ENCODE measurements at places on chromosomes 4 and X.

DNA sequence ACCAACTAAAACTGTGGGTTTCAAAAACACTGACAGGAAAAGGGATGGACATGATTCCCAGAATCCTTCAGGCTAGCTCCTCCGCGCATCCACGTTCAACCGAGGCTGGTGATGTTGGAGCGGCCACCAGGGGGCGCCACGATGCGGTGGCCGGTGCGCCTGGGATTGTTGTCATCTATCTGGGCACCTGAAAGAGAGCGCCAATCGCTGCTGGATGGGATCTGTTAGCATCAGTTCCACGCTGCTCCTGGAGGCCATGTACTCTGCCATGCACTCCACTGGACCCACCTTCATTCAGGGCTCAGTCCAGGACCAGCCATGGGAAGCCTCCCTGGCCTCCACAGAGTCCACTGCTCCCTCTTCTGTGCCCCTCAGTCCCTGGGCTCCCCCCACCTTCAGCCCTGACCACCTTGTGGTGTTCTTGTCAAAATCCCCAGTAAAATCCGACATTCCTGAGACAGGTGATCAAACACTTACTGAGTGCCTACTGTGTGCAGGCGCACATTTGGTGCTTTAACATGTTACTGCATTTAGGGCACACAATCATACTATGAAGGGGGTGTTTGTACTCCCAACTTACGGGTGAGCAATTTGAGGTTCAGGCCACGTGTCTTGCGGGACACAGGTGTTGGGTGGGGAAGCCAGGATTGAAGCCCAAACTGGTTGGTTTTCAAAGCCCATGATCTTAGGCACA lies 71.1 kb downstream of the CRMP1 start:
- no peak for DNase-seq

GRCh38 chr4:25760518-25761157 lies 102.2 kb downstream of the SEL1L3 start:
- no peak for DNase-seq

DNA sequence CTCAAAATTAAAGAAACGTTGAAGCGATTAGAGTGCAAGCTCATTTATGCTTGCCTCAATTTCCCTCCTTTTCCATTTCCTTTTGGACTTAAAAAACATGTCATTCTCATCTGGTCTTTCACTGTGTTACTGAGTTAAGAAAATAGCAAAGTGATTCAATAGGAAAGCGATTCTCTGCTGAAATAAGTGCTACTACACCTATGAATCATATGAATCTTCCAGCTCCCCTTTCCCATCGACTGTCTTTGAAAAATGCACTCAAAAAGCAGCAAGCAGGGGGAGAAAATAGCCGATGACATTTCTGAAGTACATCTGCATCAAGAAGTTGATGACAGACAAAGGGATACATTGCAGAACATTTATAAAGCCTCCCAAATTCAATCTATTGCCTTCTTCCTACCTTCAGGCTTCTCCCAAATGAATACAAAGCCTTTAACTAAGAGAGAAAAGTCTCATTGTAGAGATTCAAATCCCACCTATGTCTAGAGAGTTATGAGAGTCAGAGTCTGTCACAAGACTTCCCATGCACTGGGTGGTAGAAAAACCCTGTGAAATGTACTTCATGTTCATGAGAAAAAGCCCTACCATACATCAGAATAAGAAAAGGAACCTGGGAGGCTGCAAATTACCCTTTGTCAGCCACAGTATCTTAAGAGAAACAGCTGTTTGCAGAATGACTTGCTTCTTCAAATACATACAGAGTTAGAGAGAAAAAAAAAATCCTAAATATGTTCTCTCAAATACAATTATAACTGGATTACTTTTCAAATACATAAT lies 78.9 kb downstream of the MBNL3 start:
- no peak for DNase-seq

DNA sequence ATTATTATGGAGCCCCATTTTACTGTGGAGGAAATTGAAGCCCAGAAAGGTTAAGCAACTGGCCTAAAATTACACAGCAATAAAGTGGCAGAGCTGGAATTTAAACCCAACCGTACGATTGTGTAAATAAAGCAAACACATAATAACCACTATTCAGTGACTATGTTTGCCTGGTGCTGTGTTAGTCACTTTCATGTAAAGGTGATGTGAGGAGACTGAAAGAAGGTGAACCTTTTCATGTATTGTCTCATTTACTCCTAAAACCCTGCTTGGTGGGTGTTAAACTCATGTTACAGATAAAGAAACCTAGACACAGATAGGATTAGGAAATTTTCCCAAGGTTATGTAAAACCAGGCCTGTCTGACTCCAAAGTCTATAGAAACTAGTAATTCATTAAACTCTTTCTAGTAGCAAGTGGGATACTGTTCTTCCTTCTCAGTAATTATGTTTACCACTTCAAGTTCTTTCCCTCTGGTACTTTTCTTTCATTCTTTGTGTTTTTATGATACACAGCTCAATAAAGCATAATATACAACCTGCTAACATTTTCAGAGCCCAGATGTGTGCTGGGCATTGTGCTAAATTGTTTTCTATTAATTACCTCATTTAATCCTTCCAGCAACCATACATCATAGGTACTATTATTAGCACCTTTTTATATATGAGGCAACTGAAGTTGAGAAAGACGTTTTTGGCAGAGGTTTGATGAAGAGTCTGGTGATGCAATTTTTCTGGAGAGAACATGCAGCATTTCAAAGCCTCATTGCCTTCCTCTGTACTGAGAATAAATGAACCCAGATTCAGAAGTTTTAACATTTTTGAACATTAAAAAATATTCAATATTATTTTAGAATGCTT lies 202.7 kb downstream of the SPRY1 start:
- DNase-seq, result no peak

GRCh38 chr4:136829280-136829679 lies 703.0 kb downstream of the PCDH18 start:
- no peak for DNase-seq

DNA sequence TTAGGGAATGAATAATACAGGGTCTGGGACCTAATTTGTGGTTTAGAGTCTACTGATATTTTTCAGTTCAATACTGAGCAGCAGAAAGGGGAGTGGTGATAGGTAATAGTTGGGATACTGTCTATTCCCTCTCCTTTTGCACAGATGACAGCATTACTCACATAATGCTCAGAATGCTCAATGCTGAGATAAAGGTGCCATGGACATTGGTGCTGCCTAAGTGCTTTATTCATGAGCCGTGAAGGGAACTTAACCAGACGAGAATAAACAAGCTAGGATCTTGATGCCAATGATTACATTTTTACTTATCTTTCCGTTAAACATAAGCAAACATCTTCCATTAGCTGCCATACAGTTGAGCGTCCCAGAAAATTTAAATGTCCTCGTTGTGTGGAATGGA lies 75.6 kb downstream of the STK32B start:
- no peak for DNase-seq
